ENCODE measurements at places on chromosomes 12 and 14.
A peak's percentile ranks its signal among the peaks of the same experiment; 100 is the strongest.

DNA sequence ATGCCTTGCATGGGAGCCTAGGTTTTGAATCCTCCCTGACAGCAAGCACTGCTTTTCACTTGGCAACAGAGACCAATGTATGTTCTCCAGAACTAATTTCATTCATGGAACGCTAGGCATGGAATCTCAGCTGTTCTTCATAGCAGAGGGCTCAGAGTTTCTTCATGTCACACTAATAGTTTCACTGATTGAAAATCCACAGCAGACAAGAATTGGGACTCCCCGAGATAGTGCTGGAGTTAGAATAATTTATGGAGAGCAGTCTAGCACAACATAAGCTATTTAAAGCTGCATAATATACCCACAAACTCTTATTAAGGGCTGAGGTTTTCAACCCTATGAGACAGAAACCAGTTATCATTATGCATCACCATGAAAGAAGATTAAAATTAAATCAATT lies 342.5 kb downstream of the TMEM132D start:
- DNase-seq: no peak
- no peaks in the 10 kb centered on the region for H3K27me3 ChIP-seq
- no peaks in the 10 kb centered on the region for H3K4me1 ChIP-seq
- no peaks in the 10 kb centered on the region for H3K36me3 ChIP-seq
- H3K27ac ChIP-seq: no peak overlapping the region

- no peaks in the 10 kb centered on the region for H3K36me3 ChIP-seq
- H3K27ac ChIP-seq: no peak overlapping the region
- H3K4me1 ChIP-seq: no peaks in the 10 kb centered on the region
- no peak overlapping the region for H3K4me3 ChIP-seq
Observed at GRCh38 chr14:34496007-34496678, 34.1 kb upstream of the SPTSSA start.

DNA sequence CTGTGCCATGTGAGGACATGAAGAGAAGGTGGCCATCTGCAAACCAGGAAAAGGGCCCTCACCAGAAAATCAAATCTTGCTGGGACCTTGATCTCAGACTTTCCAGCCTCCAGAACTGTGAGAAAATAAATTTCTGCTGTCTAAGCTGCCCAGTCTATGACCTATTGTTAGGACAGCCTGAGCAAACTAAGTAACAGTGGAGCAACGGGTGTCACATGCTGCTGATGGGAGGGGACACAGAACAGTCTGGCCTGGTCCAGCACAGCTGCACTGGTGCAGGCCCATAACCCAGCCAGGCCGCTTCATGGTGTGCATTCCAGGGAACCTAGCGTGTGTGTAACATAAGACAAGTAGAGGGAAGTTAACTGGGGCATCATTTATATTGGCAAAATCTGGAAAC lies 42.1 kb downstream of the GRIP1 start:
- H3K4me3 ChIP-seq: no peak overlapping the region
- no peak overlapping the region for H3K27ac ChIP-seq
- H3K36me3 ChIP-seq: no peaks in the 10 kb centered on the region
- H3K4me1 ChIP-seq: no peaks in the 10 kb centered on the region

GRCh38 chr12:69024413-69024812 lies 91.4 kb upstream of the CPM start:
- DNase-seq: no peak
- H3K4me3 ChIP-seq: no peak overlapping the region
- no peaks in the 10 kb centered on the region for H3K27me3 ChIP-seq
- no peak overlapping the region for H3K27ac ChIP-seq
- H3K4me1 ChIP-seq: no peaks in the 10 kb centered on the region

DNA sequence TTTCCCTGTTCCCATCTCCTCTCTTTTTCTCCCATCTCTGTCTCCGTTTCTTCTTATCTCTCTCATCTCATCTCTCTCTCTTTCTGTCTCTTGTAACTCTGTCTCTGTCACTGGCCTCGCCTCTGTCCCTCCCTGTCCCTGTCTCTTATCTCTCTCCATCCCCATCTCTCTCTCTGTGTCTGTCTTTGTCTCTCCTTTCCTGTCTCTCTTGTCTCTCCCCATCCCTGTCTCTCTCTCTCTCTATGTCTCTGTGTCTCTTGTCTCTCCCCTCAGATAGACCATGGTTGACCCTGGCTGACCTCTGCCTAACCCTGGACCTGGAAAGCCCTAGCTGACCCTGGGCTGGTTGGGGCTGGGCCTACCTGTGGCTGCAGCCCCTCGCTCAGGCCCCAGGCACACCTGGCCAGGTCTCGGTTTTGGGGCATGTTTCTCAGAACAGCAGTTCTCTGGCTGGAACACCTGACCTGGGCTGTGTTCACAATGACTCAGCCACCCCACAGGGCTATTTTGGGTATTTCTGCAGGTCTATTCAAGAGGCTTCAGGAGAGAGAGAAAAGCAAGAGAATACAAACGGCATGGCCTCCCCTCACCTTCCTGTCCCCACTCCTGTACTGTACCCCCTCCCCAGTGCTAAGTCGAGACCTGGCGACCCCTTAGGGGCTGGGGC lies 174.4 kb downstream of the TMEM121 start:
- no peak for DNase-seq
- no peak overlapping the region for H3K4me3 ChIP-seq
- H3K27me3 ChIP-seq: no peaks in the 10 kb centered on the region

DNA sequence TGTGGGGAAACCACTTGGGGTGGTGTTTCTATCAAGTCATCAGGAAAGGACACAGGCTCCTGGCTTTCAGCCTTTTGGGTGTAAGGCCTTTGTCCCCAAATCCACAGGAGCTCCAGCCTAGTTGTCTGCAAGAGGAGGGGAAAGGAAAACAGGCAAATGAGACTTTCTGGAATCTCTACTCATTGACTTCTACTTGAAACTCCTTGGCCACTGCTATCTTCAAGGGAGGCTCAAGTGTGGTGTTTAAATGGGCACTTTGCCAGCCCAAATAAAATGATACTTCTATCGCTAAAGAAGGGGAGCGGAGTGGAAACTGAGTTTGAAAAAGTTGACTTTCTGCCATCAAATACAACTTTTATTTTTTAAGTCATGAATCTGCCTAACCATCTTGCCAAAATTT lies 445.9 kb upstream of the RGS6 start:
- no peaks in the 10 kb centered on the region for H3K27me3 ChIP-seq
- no peaks in the 10 kb centered on the region for H3K4me1 ChIP-seq
- DNase-seq: no peak
- no peak overlapping the region for H3K27ac ChIP-seq
- H3K36me3 ChIP-seq: no peaks in the 10 kb centered on the region

GRCh38 chr12:99133401-99133800 lies 488.3 kb downstream of the APAF1 start:
- no peak for DNase-seq
- H3K27ac ChIP-seq: no peak overlapping the region
- no peaks in the 10 kb centered on the region for H3K27me3 ChIP-seq
- no peak overlapping the region for H3K4me3 ChIP-seq
- H3K36me3 ChIP-seq: no peaks in the 10 kb centered on the region
- H3K4me1 ChIP-seq: no peaks in the 10 kb centered on the region

DNA sequence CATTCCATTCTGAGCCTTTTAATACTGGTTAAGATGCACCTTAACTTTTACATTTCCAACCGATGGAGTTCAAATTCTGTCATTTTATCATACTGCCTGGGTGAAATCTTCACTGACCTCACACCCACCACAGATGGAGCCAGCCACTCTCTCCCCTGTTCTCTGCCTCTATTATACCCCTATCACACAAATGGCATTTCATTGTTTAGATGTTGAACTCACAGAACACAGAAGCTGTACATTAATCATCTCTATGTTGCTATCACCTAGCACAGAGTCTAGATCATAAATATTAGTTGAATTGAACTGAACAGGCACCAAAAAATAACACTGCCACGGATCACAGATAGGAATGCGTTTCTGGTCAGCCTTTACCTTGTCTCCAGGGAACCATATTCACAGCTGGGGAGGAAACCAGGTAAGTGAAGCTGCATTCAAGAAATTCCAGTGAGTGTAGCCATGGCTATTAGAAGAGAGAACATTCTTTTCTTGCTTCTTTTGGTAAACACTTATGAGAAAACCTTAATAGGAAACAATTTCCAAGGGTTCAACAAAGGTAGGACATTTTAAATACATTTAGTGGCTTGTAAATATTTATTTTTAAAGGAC lies 194.9 kb upstream of the RMST start:
- no peak overlapping the region for H3K4me3 ChIP-seq
- no peaks in the 10 kb centered on the region for H3K27me3 ChIP-seq
- no peak overlapping the region for H3K27ac ChIP-seq
- no peak for DNase-seq
- H3K36me3 ChIP-seq: no peaks in the 10 kb centered on the region

DNA sequence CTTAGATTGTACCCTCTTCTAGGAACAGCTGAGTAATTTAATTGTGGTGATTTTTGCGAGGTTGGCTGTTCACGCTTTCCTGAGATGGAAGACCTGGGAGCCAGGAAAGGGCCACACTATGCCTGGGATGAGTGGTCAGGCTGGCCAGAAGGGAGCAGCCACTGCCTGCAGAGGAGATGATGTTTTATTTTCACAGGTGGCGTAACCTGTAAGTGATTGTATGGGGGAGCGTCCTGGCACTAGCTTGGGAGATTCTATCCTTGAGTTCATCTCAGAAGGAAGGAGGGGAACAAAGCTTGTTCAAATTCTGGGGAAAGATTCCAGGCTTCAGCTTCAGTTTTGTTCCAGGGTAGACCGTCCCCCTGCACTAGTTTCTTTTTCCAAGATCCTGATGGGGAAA lies 1.2 kb downstream of the RPH3A start:
- DNase-seq: no peak
- no peaks in the 10 kb centered on the region for H3K36me3 ChIP-seq
- H3K4me3 ChIP-seq: no peak overlapping the region
- no peaks in the 10 kb centered on the region for H3K4me1 ChIP-seq

- no peaks in the 10 kb centered on the region for H3K4me1 ChIP-seq
- DNase-seq: no peak
Observed at GRCh38 chr14:59294662-59294992, 106.2 kb downstream of the DAAM1 start.

DNA sequence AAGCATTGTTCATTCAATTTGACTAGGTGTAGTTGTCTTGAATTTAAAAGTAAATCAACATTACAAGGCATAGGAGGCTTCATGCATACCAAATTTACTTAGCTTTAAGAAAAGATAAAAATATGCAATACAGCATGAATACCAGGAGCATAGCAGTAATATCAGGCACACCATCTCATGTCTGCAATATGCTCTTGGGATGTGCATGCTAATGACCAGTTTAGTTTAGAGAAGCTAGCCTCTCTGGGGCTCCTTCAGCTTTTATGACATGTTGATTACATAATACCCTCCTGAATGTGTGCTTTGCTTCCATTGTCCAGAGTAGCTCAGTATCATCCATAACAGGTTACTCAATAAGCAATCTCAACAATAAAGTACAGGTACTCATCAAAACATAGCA lies 497.2 kb downstream of the FLRT2 start:
- H3K4me1 ChIP-seq: peaks cover 4% of the 10 kb centered on the region
- H3K36me3 ChIP-seq: no peaks in the 10 kb centered on the region
- no peak overlapping the region for H3K4me3 ChIP-seq
- DNase-seq: no peak
- no peak overlapping the region for H3K27ac ChIP-seq
- H3K27me3 ChIP-seq: no peaks in the 10 kb centered on the region

DNA sequence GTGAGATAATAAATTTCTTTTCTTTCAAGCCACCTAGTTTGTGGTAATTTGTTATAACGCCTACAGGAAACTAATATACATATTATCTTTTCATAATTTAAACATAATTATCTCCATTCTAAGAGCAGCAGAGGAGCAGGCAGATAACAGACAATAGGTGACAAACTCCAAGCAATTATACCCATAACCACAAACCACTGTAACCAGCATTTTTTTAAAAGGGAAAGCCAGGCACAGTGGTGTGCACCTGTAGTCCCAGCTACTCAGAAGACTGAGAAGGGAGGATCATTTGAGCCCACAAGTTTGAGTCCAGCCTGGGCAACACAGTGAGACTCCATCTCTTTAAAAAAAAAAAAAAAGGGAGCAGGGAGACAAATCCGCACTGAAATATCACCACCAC lies 54.9 kb downstream of the ATF7 start:
- H3K27ac ChIP-seq: no peak overlapping the region
- no peaks in the 10 kb centered on the region for H3K27me3 ChIP-seq
- DNase-seq: no peak
- H3K36me3 ChIP-seq: no peaks in the 10 kb centered on the region
- H3K4me1 ChIP-seq: peaks cover 9% of the 10 kb centered on the region

DNA sequence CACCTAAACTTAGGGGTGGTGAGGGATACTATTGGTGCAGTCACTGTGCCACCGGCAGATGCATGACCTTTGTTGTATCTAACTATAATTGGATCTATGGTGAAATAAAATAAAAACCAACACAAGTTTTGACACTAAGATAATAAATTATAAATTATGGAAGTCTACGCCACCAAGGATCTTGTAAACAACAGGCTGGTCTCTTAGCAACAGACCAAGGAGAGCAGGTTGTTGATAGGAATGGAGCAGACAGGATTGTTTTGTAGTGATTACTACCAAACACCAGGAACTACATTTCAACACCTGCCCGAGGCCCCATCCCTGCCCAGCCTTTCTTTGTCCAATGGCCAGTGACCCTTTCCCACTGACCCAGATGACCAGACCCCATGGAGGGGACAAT lies 1178.0 kb downstream of the VRK1 start:
- H3K36me3 ChIP-seq: no peaks in the 10 kb centered on the region
- no peaks in the 10 kb centered on the region for H3K27me3 ChIP-seq
- H3K4me1 ChIP-seq: peaks cover 74% of the 10 kb centered on the region
- DNase-seq: peak; percentile 7

DNA sequence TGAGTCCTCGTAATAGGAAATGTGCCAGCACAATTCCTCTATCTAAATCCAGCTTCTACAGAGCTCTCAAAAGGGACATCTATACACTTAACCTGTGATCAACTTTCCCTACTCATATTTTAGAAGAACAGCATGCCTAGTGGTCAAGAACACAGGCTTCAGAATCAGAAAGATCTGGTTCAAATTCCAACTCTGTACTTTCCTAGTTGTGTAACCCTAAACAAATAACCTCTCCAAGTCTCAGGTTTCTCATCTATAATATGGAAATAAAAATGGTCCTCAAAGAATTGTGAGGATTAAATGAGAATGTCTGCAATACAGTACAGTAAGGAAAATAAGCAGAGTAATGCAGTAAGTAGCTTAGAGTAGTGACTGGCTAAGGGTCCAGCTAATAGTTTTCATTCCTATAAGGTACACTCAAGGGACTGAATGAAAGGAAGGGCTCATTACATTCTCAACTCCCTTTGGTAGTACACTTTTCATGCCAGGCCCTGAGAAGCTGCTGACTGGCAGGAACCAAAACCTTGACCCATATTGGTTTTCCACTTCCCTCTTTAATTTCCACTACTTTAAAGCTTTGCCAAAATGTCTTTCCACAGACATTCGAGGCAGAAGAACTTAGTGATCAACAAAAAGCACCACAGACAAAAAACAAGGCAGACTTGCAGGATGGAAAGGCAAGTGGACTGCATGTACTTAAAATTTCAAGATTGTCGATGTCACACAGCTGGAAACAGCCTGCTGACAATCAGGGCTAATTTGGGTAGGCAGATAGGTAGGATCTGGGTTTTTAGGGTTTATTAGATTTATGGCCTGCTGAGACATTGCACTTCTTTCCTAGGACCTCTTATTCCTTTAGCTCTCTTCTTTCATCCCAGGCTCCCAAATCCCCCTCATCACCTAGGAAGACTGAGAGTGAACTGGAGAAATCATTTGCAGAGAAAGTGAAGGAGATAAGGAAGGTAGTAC lies 4.3 kb downstream of the CCDC196 start:
- H3K27ac ChIP-seq: no peak overlapping the region
- H3K27me3 ChIP-seq: no peaks in the 10 kb centered on the region
- H3K4me3 ChIP-seq: no peak overlapping the region
- no peaks in the 10 kb centered on the region for H3K36me3 ChIP-seq
